ENCODE measurements at places on chromosomes 6 and 20. TPM values are rescaled to one million over a fixed set of nuclear protein-coding genes. Genes with fewer than 3 reads are reported as not detected.

DNA sequence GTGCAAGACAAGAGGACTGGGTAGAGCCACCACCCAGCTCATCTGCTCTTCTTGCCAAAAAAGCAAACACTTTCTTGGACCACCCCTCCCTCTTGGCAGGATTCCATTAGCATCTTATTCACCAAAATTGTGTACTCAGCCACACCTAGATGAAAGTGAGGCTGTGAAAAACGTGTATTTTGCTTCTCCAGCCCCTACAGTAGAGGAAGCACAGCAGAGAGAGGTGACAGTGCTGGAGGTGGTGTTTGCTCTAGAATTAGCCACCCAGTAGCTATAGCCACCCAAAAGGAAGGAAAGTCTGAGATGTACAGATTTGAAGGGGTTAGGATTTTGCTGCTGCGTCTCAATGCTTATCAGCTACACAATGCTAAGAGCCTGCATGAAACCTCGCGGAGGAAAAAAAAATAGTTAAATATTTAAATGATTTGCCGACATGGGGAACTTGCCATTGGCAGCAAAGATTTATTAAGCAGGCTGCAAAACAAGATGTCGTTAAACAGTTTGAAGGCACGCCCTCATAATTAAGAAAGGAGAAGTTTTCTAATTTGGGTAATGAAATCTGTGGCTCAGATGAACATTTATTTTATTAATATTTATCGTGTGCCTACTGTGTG, 287.3 kb downstream of the ZNF217 start:
- no peak for DNase-seq

DNA sequence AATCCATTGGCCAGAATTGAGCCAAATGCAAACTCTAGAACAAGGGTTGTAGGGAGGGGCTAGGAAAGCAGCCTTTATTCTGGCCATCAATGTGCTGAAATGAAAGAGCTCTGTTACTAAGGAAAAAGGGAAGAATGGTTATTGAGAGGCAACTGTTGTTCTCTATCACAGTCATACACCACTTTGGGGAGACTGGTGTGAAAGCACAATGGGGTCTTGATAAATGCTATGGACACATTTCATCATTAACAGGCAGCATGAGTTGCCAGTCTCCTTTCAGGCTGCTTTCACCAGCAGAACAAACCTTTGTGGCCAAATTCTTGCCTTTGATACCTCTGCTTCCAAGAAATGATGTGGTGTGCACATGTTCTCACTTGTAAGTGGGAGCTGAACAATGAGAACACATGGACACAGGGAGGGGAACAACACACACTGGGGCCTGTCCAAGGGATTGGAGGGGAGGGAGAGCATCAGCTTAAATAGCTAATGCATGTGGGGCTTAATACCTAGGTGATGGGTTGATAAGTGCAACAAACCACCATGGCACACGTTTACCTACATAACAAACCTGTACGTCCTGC, 86.2 kb downstream of the CDS2 start:
- DNase-seq = no peak

DNA sequence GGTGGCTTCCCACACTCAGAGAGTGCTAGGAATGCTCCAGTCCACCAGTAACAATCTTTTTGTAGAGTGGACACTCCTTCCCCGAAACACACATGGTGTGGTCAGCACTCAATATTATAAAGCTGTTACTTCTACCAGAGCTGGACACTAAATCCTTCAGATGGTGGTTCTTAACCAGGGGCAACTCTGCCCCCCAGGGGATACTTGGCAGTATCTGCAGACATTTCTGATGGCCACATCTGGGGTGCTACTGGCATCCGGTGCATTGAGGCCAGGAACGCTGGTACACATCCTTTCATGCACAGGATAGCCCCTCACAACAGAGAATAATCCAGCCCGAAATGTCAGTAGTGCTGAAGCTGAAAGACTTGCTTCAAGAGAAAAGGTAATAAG, 124.4 kb downstream of the NFATC2 start:
- DNase-seq = no peak

DNA sequence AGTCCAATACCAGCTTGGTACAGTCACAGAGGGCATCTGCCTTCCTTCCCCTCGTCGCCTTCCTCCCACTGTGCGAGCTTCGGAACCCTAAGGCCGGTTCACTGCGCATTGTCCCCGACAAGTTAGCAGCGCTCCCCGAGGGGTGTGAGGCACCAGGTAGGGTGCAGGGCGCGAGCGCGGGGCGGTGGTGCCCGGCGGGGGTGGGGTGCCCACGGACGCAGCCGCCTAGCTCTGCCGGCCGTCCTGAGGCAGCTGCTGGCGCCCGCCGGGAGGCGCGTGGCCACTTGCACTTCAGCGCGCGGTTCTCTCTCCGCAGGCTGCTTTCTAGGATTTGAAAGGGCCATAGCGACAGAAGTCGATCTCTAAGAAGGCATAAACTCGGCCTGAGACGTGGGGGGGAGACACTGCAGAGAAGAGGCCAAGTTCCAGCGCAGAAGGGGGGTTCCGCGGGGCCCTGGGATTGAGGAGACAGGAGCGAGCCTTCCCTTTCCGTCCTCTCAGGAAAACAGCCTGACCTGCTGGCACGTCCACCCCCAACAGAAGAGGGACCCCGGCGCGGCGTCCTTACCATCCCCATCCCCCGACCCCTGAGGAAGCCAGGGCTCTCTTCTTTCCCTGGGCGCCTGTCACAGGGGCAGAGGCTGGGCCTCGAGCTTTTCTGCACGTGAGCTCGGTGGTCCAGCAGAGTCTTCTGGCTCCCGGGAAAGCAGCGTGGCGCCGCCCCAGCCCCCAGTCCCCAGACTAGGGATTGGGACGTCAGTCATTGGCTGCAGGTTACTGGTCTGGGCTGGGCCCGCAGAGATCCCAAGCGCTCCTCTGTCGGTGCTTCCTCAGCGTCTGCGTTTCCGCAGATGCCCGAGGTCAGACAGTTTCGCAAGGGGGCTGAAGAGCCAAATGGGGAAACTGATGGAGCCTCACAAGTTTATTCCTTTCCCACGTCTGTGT, 15.6 kb upstream of the PRDM13 start:
- DNase-seq = no peak

- DNase-seq = no peak
Measured at GRCh38 chr20:19937651-19938420, 79.3 kb upstream of the NAA20 start.

- DNase-seq = no peak
Measured at GRCh38 chr6:63316113-63316512, 3.7 kb downstream of the LGSN start.

The EDN1 gene
- 2.8 TPM for total RNA-seq

The C6orf132 gene
- total RNA-seq = 0.75 TPM
